SJCRH30 (cell line): ENCODE measurements at places on chromosomes 7 and 10. TPM values are rescaled to one million over a fixed set of nuclear protein-coding genes. Genes with fewer than 3 reads are reported as not detected.

GRCh38 chr10:103120977-103121735 lies 71.9 kb downstream of the NT5C2 start:
- no peaks in the 10 kb centered on the region for H3K36me3 ChIP-seq
- no peak for DNase-seq
- peaks cover 5% of the 10 kb centered on the region; the same call in 1 of the 2 replicates for H3K4me1 ChIP-seq
- H3K4me3 ChIP-seq = no peak overlapping the region
- H3K27me3 ChIP-seq = no peaks in the 10 kb centered on the region

- H3K27me3 ChIP-seq = no peaks in the 10 kb centered on the region
- H3K36me3 ChIP-seq = no peaks in the 10 kb centered on the region
- peaks cover 12% of the 10 kb centered on the region for H3K4me1 ChIP-seq
- peak within 1 kb of the TSS; percentile 78 for H3K4me3 ChIP-seq
These were observed at the start of gene BLVRA for GRCh38 chr7:43758029-43758821. Gene BLVRA, plus strand, starts transcription at chr7:43758680. Its CDS starts 12,479 bp downstream, at chr7:43771159.

GRCh38 chr10:105356626-105357025 lies 715.5 kb downstream of the SORCS3 start:
- H3K27ac ChIP-seq = no peak overlapping the region
- no peak for DNase-seq
- no peaks in the 10 kb centered on the region for H3K4me1 ChIP-seq
- H3K27me3 ChIP-seq = peaks cover 3% of the 10 kb centered on the region; the same call in 1 of the 2 replicates
- no peak overlapping the region for H3K4me3 ChIP-seq
- no peaks in the 10 kb centered on the region for H3K36me3 ChIP-seq

GRCh38 chr7:37768611-37769010 lies 79.8 kb upstream of the NME8 start:
- no peaks in the 10 kb centered on the region for H3K4me1 ChIP-seq
- H3K4me3 ChIP-seq = no peak overlapping the region
- no peak for DNase-seq
- H3K27me3 ChIP-seq = peaks cover 6% of the 10 kb centered on the region
- no peaks in the 10 kb centered on the region for H3K36me3 ChIP-seq

COPG2 gene
- total RNA-seq = 53.9 and 54.6 TPM in 2 replicates

GRCh38 chr10:114711176-114711868 lies 53.2 kb upstream of the ABLIM1 start:
- H3K27me3 ChIP-seq = no peaks in the 10 kb centered on the region
- no peak overlapping the region for H3K4me3 ChIP-seq
- no peaks in the 10 kb centered on the region for H3K36me3 ChIP-seq
- peaks cover 17% of the 10 kb centered on the region for H3K4me1 ChIP-seq
- no peak overlapping the region for H3K27ac ChIP-seq

GRCh38 chr7:17305387-17306171 lies 7.1 kb downstream of the AHR start:
- no peaks in the 10 kb centered on the region for H3K27me3 ChIP-seq
- H3K4me3 ChIP-seq = no peak overlapping the region
- no peak overlapping the region for H3K27ac ChIP-seq
- no peaks in the 10 kb centered on the region for H3K36me3 ChIP-seq
- H3K4me1 ChIP-seq = no peaks in the 10 kb centered on the region

GPR141 gene
- total RNA-seq = not detected in 2 replicates

GRID1 gene
- not detected in 2 replicates for total RNA-seq

GRCh38 chr10:127227663-127228062 lies 31.3 kb upstream of the INSYN2A start:
- no peak for DNase-seq
- H3K4me3 ChIP-seq = no peak overlapping the region
- H3K27ac ChIP-seq = no peak overlapping the region
- no peaks in the 10 kb centered on the region for H3K27me3 ChIP-seq
- H3K4me1 ChIP-seq = no peaks in the 10 kb centered on the region

CLRN3 gene
- total RNA-seq = not detected in 2 replicates

GATA3 gene
- total RNA-seq = 0.53 and 1.2 TPM in 2 replicates

GRCh38 chr7:90345595-90346335 lies 751 bp upstream of the GTPBP10 start:
- H3K36me3 ChIP-seq = no peaks in the 10 kb centered on the region
- no peaks in the 10 kb centered on the region for H3K4me1 ChIP-seq
- no peaks in the 10 kb centered on the region for H3K27me3 ChIP-seq

DNA sequence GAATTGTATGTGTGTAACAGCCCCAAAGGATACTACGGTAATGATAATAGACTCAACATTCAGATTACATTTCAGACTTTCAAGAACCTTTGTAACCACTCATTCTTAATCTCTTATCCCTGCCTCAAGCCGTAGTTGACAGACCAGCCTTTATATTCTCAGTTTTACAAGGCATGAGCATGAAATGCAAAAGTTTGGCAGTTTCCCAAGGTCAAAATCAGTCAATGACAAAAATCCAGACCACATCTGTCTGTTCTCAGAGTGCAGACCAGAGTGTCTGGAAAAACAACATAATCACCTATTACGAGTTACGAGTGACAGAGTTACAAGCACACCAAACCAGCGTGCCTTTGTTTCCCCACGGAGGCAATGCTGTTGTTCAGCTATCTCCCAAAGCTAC lies 178.6 kb upstream of the LRGUK start:
- no peaks in the 10 kb centered on the region; the same call in 1 of the 2 replicates for H3K4me1 ChIP-seq
- no peak overlapping the region for H3K4me3 ChIP-seq
- no peak overlapping the region for H3K27ac ChIP-seq
- no peak for DNase-seq

DNA sequence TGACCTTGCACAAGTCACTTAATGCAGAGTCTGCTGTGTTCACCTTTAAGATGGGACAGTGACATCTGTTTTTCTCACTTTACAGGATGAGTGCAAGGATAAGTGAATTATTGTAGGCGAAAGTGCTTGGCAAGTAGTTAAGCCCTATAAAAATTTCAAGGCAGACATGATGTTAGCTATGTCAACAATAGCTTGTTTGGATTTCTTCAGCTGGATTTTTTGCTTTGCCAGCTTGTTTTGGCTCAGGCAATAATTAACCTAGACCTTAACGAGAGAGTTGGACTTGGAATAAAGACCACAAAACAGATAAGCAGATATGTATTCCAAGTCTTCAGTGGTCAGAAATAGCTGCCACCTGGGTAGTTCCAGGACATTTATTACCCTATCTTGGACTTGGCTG lies 255.2 kb downstream of the ARL4A start:
- H3K4me3 ChIP-seq = no peak overlapping the region
- no peak overlapping the region for H3K27ac ChIP-seq
- no peak for DNase-seq
- H3K4me1 ChIP-seq = no peaks in the 10 kb centered on the region
- peaks cover 3% of the 10 kb centered on the region; the same call in 1 of the 2 replicates for H3K27me3 ChIP-seq

POLR2J2 gene
- 1.0 and 1.6 TPM in 2 replicates for total RNA-seq

- no peaks in the 10 kb centered on the region for H3K27me3 ChIP-seq
- 0 out of 2 replicates have a peak, but pooled peaks cover 3% of the 10 kb centered on the region for H3K4me1 ChIP-seq
- H3K36me3 ChIP-seq = no peaks in the 10 kb centered on the region
- H3K4me3 ChIP-seq = no peak overlapping the region
- no peak overlapping the region for H3K27ac ChIP-seq
- DNase-seq = peak; percentile 22
These were observed 8.8 kb upstream of the INTS1 start for GRCh38 chr7:1512781-1513656.

DNA sequence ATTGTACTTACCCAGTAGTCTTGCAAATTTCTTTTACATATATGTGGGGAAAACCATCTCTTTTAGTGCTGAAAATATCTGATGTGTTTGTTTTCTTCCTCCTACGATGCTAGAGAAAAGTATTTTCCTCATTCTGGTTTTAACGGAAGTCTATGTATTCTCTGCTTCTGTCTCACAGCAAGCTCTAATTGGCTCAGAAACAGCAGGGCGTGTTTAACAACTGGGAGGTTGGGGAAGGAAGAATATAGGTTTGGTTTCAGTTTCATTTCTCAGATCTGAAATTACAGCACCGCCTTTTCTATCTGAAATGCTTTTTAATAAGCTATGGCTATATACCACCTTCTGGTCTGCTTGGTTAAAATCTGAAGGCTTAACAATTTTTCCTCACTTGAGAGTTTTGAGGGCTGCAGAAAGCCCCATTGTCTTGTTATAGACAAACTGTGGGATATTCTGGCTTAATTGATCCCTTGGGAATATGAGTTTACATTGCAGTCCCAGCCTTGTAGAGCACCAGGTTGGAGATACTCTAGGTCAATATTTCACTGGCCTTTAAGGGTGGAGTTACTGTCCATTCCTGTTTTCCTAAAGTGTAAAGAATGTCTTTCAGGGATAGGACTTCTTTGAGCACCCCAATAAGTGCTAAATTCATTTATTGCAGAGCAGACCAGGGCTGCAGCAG lies at the start of gene SAMD9:
Gene SAMD9 (minus strand): TSS at position 128 of the 679 bp plus-strand sequence. CDS start 11,882 bp downstream, outside the sequence.
- no peaks in the 10 kb centered on the region for H3K36me3 ChIP-seq
- peaks cover 3% of the 10 kb centered on the region; the same call in 1 of the 2 replicates for H3K4me1 ChIP-seq
- H3K27ac ChIP-seq = no peak within 1 kb of the TSS
- no peaks in the 10 kb centered on the region for H3K27me3 ChIP-seq
- peak within 1 kb of the TSS; percentile 57 for H3K4me3 ChIP-seq

ZFYVE27 gene
- 20.7 and 27.1 TPM in 2 replicates for total RNA-seq

DNA sequence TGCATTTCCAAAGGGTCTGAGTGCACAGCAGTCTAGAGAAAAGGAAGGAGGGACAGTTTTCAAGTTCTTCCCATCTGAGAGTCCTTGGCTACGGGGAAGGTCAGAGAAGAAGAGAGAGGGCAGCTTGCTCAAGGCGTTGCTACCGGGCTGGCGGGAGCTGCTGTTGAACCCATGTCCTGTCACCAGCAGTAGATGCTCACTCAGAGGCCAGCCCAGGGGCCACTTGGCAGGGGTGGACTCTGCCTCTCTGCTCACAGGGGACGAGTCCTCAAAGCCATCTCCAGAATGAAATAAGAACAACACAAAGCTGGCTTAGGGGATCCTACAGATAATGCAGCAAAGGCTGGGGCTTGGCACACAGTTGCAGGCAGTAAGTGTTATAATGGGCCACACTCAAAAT lies 231.5 kb downstream of the TNS3 start:
- DNase-seq = no peak
- no peaks in the 10 kb centered on the region for H3K27me3 ChIP-seq
- peaks cover 11% of the 10 kb centered on the region for H3K36me3 ChIP-seq
- H3K4me3 ChIP-seq = no peak overlapping the region
- no peak overlapping the region for H3K27ac ChIP-seq

- no peaks in the 10 kb centered on the region for H3K27me3 ChIP-seq
- no peaks in the 10 kb centered on the region for H3K36me3 ChIP-seq
- no peak overlapping the region for H3K27ac ChIP-seq
These were observed 1055.9 kb downstream of the KCNMA1 start for GRCh38 chr10:76581506-76582256.

DNA sequence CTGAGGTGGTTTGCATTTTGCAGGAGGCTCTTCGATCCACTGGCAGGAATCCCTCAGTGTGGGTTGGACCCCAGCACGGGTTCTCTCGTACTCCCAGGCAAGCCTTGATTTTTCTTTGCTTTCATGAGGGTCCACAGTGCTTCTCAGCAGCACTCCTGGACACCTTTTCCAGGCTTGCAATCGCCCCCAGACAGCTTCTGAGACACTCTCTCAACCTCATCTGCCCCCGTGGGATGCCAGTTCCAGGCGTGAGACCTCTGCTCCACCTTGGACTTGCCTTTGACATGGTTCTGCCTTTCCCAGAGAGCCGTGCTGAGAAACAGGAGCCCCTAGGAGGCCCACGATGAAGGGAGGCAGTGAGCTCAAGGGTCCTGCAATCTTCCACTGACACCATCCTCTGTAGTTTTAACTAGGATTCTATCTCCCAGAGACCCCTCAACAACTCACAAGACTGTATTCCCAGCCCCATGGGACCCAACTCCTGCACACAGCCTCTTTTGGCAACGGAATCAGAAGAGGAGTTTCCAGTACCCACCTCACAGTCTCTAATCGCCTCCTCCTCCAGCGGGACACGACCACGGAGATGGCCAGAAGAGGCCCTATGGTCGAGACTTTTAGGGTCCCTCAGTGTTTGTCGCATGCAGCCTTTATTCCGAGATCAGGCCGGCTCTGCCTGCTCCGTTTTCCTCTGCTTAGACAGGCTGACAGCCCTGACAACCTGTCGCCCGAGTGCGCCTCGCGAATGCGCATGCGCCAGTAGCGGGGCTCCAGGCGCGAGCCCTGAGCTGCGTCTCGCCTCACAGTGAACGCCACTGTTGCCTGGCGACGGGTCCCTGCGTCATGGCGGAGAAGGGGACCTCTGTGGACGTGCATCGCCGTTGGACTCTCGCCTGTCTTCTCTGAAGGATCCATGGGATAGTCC lies 26.0 kb upstream of the ZNF273 start:
- H3K4me3 ChIP-seq = no peak overlapping the region
- no peaks in the 10 kb centered on the region for H3K27me3 ChIP-seq
- no peaks in the 10 kb centered on the region for H3K36me3 ChIP-seq
- H3K27ac ChIP-seq = no peak overlapping the region

GRCh38 chr10:11647676-11648075 lies 36.2 kb upstream of the USP6NL start:
- no peaks in the 10 kb centered on the region for H3K36me3 ChIP-seq
- H3K4me3 ChIP-seq = no peak overlapping the region
- no peak for DNase-seq

- no peak for DNase-seq
- H3K36me3 ChIP-seq = no peaks in the 10 kb centered on the region
- no peaks in the 10 kb centered on the region for H3K4me1 ChIP-seq
- no peaks in the 10 kb centered on the region for H3K27me3 ChIP-seq
- no peak overlapping the region for H3K4me3 ChIP-seq
These were observed 227.4 kb upstream of the SP4 start for GRCh38 chr7:21200503-21200902.
